Activated T-helper 17 cell treated with anti-CD3 and anti-CD28 coated beads, Interleukin-2, amount 50 U/mL, for 72 hours (primary cell): ENCODE measurements at places on chromosomes 5 and 9.
A peak's percentile ranks its signal among the peaks of the same experiment; 100 is the strongest.

DNA sequence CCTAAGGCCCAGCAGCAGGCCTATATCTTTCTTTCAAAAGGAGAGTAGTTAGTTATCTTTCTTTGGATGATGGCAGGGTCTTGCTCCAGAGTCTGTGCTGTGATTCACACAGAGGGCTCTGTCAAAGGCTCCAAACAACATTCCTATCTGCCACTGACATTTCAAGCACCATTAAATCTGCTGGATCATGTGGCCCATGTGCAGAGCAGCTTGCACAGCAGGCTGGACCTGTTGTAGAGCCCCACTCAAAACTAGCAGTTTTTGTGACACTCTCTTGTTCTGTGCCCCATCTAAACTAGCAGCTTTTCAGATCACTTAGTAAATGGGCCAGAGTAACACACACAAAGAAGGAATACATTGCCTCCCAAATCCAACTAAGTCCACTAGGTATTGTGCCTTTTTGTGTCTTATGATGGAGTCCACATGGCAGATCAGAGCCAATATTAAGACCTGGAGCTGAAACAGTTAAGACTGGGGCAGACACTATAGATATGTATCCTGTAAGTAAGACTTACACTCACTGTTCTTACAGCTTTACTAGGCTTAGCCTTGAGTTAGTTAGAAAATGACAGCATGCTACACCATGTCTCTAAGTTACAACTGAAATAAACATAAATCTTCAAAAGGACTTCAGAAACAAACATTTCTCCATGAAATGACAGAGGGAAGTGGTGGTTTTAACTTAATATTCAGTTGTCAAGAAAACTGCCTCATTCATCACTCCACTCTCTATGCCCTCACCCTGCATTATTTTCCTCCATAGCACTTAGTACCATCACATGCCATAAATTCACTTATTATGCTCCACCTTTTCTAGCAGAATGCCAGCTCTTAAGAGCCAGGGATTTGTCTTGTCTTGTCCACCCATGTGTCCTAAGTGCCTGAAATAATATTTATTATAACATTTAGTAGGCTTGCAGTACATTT is 400.9 kb downstream of the RAB3C start:
- peak; percentile 11 for ATAC-seq

DNA sequence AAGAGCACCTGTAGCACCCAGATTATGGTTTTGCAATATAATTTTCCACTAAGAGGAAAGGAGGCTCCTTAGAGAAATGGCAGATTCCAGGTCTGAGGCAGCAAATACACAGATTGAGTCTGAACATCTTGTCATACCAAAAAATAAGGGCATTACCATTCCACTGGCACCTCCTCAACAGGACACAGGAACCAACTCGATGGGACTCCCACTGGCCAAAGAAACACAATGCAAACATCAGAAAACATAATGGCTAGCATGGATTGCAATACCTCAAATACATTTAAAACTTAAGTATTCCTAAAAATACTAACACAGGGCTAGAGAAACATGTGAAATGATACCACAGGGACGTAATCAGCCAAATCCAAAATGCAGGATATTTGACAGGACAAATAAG is 12.4 kb upstream of the RANBP17 start:
- ATAC-seq, result no peak

GRCh38 chr9:135356021-135356420 is 123.6 kb upstream of the PPP1R26 start:
- ATAC-seq, result no peak

DNA sequence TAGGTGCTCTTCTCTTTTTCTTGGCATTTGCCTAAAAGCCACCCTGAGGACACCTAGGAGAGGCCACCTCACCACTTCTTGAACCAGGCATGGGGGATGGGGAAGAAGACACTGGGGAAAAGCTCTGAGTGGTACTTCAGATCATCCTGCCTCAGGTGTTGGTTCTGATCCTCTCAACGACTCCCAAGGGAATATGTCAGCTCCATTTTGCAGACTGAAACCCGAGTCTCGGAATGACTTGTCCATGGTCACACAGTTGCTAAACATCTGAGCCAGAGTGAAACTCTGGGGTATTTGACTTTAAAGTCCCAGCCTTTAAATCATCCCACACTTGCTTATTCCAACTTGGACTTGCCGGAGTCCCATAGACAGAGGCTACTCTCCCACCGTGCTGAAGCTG is 120.6 kb upstream of the GABRP start:
- no peak for ATAC-seq

GRCh38 chr9:14216612-14217194 is 97.2 kb downstream of the NFIB start:
- no peak for ATAC-seq

DNA sequence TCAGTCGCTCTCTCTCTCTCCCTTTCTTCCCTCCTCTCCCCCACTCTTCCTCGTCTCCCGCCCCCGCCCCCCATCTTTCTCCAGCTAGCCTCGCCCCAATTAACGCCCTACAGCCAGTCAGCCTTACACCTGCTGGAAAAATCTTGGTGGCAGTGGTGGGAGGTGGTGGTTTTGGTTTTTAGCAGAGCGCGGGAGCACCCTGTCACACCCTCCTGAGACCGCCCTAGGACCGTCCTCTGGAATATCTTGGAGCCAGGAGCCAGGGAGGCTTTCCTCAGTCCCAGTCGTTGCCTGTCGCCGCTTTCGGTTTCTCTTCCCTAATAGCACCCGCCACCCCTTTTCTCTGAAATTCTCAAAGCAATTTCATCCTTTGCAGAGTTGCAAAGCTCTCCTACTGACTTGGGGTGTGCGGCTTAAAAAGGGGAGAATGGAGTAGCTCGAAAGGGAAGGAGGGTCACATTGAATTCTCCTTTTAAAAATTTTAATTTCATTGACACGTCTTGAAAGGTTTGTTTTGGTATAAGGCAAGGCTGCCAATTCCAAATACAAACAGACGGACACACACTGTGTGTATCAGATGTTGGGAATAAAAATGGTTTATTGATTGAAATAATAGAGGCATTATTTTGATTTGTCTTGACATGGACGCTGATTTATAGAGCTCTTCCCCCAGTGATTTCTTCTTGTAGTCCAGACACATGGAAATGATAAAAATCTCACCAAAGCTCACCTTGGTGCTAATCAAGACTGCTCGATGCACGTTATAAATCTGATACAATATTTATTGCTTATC is 301.3 kb downstream of the PARP8 start:
- peak; percentile 21 for ATAC-seq

DNA sequence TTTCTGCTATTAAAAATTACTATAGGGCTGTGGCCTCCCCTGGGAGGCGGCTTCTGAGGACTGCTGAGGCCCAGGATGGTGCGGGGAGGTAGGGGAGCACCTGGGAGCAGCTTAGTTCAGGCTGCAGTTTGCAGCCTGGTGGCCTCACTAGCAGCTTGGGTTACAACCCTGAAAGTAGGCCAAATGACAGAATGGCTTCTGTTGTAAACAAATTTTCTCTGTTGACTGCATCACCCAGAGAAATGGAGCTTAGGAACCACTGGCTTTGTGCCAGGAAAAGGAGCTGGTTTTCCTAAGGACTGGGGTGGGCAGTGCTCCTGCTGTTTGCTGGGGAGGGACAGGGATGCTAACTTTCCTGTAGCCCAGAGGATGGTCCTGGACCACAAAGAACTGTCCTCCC is 130.3 kb downstream of the ENTREP1 start:
- ATAC-seq, result no peak

GRCh38 chr9:119003882-119004617 is 365.2 kb downstream of the BRINP1 start:
- no peak for ATAC-seq

DNA sequence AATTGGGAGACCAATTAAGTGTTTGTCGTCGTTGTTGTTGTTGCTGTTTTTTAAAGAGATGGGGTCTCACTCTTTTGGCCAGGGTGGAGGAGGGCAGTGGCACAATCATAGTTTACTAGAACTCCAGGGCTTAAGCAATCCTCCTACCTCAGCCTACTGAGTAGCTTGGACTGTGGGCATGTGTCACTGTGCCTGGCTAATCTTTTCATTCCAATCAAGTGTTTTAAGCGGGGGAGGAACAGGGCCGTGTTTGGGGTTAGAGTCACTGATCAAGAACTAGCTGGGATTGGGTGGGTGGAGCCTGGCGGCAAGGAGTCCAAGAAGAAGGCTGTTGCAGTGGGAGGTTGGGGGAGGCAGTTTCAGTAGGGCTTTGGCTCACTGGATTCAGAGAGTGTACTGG is 13.8 kb downstream of the SNX30 start:
- ATAC-seq, result no peak

GRCh38 chr9:4970970-4971641 is 14.0 kb upstream of the JAK2 start:
- peak; percentile 97 for ATAC-seq

- no peak for ATAC-seq
Observed at GRCh38 chr9:84385386-84386040, 45.0 kb upstream of the SLC28A3 start.

- ATAC-seq, result no peak
Observed at GRCh38 chr5:130111746-130112145, 207.5 kb downstream of the CHSY3 start.

DNA sequence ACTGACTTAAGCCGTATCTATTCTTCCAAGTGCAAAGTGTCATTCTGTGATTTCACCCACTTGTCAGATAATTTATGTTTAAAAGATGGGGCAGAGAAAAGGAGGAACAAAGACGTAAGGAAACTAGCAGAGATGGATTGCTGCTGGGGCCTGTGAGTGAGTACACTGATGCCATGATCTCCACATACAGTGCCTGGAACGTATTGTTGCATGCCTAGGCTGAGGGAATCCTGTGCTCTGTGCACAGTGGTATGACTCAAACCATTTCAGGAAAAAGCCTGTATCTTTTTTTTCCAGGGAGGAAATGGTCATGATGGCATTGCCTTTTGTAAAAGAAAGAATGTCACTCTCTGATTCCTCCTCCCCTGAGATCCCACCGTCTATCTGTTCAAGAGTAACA is 359.5 kb upstream of the ADAMTS16 start:
- no peak for ATAC-seq

- no peak for ATAC-seq
Observed at GRCh38 chr5:31937226-31937625, 236.9 kb downstream of the GOLPH3 start.

GRCh38 chr5:34487956-34488355 is 168.2 kb upstream of the RAI14 start:
- ATAC-seq, result no peak

- no peak for ATAC-seq
Observed at GRCh38 chr5:42502613-42503470, 79.6 kb downstream of the GHR start.
